Activated CD4-positive, alpha-beta T cell treated with anti-CD3 and anti-CD28 coated beads for 36 hours (primary cell): ENCODE measurements at places on chromosomes 7 and 10. TPM values are rescaled to one million over a fixed set of nuclear protein-coding genes. Genes with fewer than 3 reads are reported as not detected.

The TAS2R3 gene
- total RNA-seq = 1.1 TPM

DNA sequence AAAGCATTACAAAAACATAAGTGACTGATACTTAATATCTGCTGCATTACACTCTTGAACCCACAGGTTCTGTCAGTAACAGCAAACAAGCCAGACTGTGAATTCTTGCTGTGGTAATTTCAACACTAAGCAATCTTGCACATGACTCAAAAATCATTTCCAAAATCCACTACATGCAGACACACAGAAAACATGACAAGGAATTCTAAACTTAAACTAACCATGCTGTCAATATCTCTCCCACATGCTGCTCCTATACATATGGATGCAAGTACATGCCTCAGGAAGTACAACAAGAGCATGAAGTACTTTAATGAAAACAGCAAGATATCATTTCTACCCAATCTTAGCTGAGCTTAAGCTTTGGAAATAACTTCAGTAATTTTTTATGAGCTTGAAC is 890.2 kb upstream of the KCND2 start:
- H3K36me3 ChIP-seq = no peaks in the 10 kb centered on the region
- no peak overlapping the region for H3K4me3 ChIP-seq
- no peaks in the 10 kb centered on the region for H3K4me1 ChIP-seq
- H3K27me3 ChIP-seq = no peaks in the 10 kb centered on the region

The EVX1 gene
- not detected for total RNA-seq

DNA sequence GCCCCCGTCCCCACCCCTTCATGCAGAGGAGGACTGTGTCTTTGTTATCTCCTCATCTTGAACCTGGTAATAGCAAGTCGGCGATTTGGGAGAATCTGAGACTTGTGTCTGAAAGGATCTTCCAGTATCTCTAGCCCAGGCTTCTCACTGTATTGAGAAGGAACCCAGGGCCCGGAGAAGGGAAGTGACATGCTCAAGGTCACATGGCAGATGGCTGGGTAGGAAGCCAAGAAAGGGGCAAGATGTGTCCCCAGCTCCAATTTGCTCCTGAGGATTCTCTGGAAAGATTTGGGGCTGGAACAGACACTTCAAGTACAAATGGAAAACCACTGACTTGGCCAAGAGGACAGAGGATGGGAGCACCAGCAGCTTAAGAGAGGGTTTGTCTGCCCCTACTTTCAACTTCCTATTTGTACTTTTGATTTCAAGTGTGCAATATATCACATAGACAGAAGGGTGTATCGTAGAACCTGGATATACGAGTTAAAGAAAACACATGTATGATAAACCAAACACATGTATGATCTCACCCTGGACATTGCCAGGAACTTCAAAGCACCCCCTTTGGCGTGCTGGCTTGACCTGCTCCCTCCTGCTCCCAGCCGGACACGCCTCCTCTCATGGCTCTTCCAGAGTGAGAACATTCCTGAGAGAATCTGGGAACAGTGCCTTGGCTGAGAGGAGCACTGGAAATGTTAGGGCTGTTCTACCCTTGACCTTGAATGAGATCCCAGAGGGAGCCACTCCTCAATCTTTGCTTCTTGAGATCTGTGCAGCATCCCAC is 79.7 kb downstream of the CDH23 start:
- H3K27me3 ChIP-seq = peaks cover 4% of the 10 kb centered on the region
- H3K4me3 ChIP-seq = no peak overlapping the region
- H3K4me1 ChIP-seq = no peaks in the 10 kb centered on the region
- no peak overlapping the region for H3K27ac ChIP-seq

- no peak overlapping the region for H3K4me3 ChIP-seq
- no peak overlapping the region for H3K27ac ChIP-seq
- H3K36me3 ChIP-seq = peaks cover 4% of the 10 kb centered on the region
- no peak for DNase-seq
Observed at GRCh38 chr7:141695803-141696289, 6.1 kb downstream of the DENND11 start.

- no peak overlapping the region for H3K27ac ChIP-seq
- no peaks in the 10 kb centered on the region for H3K4me1 ChIP-seq
- H3K36me3 ChIP-seq = peaks cover 50% of the 10 kb centered on the region
- H3K27me3 ChIP-seq = no peaks in the 10 kb centered on the region
- no peak overlapping the region for H3K4me3 ChIP-seq
Observed at GRCh38 chr10:18540195-18540594, 111.2 kb downstream of the NSUN6 start.

GRCh38 chr7:125563964-125564529 is 634.4 kb upstream of the POT1 start:
- no peak for DNase-seq
- H3K4me3 ChIP-seq = no peak overlapping the region
- no peaks in the 10 kb centered on the region for H3K36me3 ChIP-seq
- no peaks in the 10 kb centered on the region for H3K27me3 ChIP-seq

DNA sequence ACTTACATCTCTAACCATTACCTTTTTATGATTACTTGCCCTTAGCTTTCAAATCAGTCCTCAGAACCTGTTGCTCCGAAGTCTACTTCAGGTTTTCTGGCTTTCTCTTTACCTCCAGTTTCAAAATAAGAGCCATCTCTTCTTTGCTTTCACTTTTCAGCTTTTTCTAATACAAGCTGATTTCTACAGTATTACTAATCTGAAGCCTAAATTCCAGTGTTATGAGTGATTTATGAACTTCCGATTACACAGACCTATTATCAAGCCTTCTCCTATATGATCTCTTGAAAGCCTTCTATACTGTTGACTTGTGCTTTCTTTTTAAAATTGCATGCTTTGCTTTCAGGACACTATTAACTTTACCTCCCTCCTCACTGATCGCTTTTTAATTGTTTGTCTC is 1307.8 kb upstream of the CELF2 start:
- no peak overlapping the region for H3K27ac ChIP-seq
- H3K27me3 ChIP-seq = no peaks in the 10 kb centered on the region
- no peaks in the 10 kb centered on the region for H3K36me3 ChIP-seq
- H3K4me3 ChIP-seq = no peak overlapping the region
- H3K4me1 ChIP-seq = no peaks in the 10 kb centered on the region

DNA sequence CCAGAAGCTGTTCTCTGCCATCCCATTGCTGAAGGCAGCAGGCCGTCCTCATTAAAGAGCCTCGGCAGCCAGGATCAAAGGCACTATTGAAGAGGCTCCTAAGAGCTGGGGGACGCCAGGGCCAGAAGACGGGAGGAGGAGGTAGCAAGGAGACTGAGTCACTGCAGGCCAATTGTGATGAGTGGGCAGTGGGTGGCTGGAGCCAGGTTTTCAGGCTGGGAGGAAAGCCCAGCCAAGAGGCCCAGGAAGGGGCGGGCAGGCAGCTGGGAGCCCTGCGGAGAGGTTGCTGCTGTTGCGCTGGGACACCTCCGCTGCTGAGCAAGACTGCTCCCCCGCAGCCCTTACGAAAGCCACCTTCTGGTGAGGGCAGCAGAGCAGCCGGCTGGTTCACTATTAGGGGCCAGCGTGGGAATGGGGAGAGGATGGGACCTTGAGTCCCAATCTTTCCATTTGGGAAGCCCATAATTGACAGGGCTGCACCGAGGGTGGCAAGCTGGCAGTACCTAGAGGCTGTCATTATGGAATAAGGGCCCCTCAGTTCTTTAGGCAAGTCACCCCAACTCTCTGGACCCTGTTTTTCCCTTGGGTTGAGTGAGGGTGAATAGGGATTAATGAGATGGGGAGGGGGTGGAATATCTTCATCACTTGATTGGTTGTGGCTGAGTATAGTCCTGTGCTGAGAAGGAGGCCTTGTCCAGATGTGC is 48.4 kb downstream of the UNC5B start:
- DNase-seq = no peak
- no peak overlapping the region for H3K27ac ChIP-seq
- no peaks in the 10 kb centered on the region for H3K27me3 ChIP-seq
- no peaks in the 10 kb centered on the region for H3K36me3 ChIP-seq
- no peaks in the 10 kb centered on the region for H3K4me1 ChIP-seq

The WNT8B gene
- 0.43 TPM for total RNA-seq

The HOXA4 gene
- 0.25 TPM for total RNA-seq

The MARVELD1 gene
- total RNA-seq = 1.9 TPM

DNA sequence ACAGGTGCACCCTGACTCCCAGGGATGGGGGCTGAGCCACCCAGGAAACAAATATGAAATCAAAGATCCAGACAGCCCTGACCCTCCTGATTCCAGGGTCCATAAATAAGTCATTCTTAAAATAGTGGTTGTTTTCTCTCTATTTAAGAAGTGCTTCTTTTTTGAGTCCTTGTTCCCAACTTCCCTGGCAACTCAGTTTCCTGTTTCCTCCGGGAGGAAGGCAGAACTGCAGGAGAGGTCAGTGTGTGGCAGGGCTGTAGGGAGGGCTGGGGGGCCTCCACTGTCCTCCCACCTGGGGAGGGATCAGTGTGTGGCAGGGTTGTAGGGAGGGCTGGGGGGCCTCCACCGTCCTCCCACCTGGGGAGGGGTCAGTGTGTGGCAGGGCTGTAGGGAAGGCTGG is 88.7 kb upstream of the PDGFA start:
- peaks cover 52% of the 10 kb centered on the region for H3K36me3 ChIP-seq
- no peaks in the 10 kb centered on the region for H3K27me3 ChIP-seq
- H3K27ac ChIP-seq = peak overlapping the region; percentile 87
- DNase-seq = no peak
- peak overlapping the region; percentile 44 for H3K4me3 ChIP-seq

The TNPO3 gene
- 60.5 TPM for total RNA-seq

DNA sequence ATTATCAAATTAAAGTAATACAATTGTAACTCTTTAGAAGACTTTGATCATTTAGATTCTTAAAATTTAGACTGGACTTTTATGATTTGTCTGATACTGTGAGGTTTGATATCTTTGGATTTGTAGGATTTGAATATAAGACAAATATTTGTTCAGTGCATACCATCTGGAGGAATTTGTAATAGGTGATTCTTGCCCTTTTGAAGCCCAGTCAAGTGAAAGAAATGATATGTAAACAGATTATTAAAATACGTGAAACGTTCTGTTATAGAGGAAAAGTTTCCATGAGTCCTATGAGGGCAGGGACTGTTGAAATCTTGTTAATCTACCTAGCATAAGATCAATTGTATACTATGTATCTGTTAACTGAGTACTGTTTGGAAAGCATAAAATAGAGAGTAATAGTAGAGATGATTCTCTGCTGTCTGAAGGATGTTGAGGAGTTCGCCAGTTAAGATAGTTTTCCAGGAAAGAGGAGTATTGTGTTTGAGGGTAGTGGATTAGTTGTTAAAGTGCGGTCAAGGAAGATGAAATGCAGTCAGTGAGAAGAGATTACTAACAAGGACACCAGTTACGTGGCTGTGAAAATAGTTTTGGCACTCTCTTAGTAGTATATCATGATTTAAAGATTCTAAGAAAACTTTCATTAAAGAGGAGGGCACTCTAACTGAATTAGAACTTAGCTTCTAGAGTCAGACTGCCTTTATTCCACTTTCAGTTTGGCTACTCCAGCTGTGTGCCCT is 14.4 kb downstream of the PDCD4 start:
- DNase-seq = no peak
- H3K4me1 ChIP-seq = peaks cover 54% of the 10 kb centered on the region
- H3K27ac ChIP-seq = peak overlapping the region; percentile 69
- H3K4me3 ChIP-seq = no peak overlapping the region
- H3K36me3 ChIP-seq = peaks cover 50% of the 10 kb centered on the region
- no peaks in the 10 kb centered on the region for H3K27me3 ChIP-seq

The CNPY1 gene
- not detected for total RNA-seq

DNA sequence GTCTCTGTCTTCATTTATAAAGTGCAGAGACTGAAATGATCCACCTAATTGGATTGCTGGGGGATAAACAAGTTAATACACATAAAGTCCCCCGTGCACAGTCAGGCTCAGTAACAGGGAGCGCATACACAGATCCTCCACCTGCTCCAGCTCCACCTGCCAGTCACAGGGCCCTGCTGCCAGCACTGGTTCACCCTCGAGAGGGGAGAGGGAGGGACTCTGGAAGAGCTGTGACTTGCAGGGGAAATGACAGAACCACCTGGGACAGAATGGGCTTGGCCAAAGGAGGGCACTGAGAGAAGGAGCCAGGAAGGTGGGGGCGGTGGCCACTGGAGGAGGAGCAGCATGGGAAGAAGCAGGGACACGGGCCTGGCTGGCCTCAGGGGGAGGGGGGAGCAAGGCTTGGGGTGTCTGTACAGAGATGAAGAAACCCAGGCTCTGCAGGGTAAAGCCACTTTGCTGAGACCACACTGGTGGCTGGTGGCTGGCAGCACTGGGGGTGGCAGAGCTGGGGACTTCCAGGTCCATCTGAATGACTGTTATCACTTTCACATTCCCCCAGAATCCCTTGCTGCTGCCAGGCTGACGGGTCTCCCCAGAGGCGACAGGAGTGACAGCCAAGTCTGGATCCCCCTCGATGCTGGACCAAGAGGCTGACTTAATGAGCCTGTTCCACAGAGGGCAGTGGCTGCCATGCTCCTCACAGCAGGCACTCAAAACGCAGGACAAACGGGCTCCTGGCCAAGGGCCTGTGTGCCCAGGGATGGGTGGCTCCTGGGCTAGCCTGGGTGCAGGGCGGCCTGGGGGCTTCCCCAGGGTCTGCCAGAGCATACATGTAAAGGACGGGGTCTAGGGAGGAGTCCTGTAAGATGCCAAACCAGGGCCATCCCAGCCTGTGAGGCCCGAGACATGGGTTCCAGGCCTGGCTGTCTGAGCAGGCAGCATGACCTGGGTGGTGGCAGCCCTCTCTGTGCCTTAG is 151.1 kb downstream of the SH3PXD2A start:
- DNase-seq = peak; percentile 34
- no peak overlapping the region for H3K4me3 ChIP-seq
- H3K27me3 ChIP-seq = no peaks in the 10 kb centered on the region
- no peaks in the 10 kb centered on the region for H3K36me3 ChIP-seq

GRCh38 chr10:70426823-70427222 is 14.7 kb downstream of the NODAL start:
- peaks cover 4% of the 10 kb centered on the region for H3K4me1 ChIP-seq
- no peaks in the 10 kb centered on the region for H3K27me3 ChIP-seq
- H3K36me3 ChIP-seq = peaks cover 26% of the 10 kb centered on the region
- no peak overlapping the region for H3K27ac ChIP-seq

The EEPD1 gene
- 1.3 TPM for total RNA-seq

The PIK3AP1 gene
- 2.9 TPM for total RNA-seq

DNA sequence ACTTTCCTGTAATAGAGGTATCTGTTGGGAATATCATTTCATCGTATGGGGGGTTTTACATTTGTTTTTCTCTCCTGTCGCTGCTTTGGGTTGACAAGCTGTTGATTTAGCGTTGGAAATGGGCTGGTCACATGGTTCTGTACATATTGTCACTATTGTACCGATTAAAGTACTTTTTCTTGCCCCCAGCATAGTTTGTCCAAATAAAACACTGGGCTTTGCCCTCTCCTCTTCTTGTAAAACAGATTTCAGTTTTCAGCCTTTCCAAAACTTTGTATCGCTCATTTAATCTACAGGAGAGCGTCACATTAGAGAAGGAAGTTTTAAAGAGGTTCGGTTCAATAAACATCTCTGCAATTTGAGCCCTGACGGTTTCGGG is 4.0 kb downstream of the BMI1 start:
- H3K4me3 ChIP-seq = peak overlapping the region; percentile 88
- H3K4me1 ChIP-seq = peaks cover 39% of the 10 kb centered on the region
- H3K36me3 ChIP-seq = peaks cover 26% of the 10 kb centered on the region
- H3K27ac ChIP-seq = peak overlapping the region; percentile 64
